Activated T-cell treated with anti-CD3 and anti-CD28 coated beads, Interleukin-2, amount 50 U/mL, for 72 hours (primary cell): ENCODE measurements at places on chromosomes 12 and 14. TPM values are rescaled to one million over a fixed set of nuclear protein-coding genes. Genes with fewer than 3 reads are reported as not detected.
A peak's percentile ranks its signal among the peaks of the same experiment; 100 is the strongest.

Gene NEMP1
- 119 TPM for total RNA-seq

Gene TAS2R42
- not detected for total RNA-seq

Gene HOXC10
- not detected for total RNA-seq

Gene TSPAN19
- not detected for total RNA-seq

Gene RIPK3
- total RNA-seq: 11.0 TPM

Gene ABCD2
- 10.0 TPM for total RNA-seq

Gene ALG10B
- total RNA-seq: 14.7 TPM

Gene MYL2
- total RNA-seq: not detected

Gene LRP6
- total RNA-seq: 2.6 TPM

Gene GDF3
- not detected for total RNA-seq

- H3K4me3 ChIP-seq: no peak overlapping the region
- peaks cover 32% of the 10 kb centered on the region for H3K36me3 ChIP-seq
- H3K4me1 ChIP-seq: peaks cover 3% of the 10 kb centered on the region
- H3K27me3 ChIP-seq: no peaks in the 10 kb centered on the region
- H3K27ac ChIP-seq: no peak overlapping the region
- no peak for DNase-seq
Measured at GRCh38 chr12:31922341-31923062, 36.7 kb upstream of the RESF1 start.

- peak; percentile 53 for DNase-seq
- H3K36me3 ChIP-seq: peaks cover 5% of the 10 kb centered on the region
- peak overlapping the region; percentile 100 for H3K4me3 ChIP-seq
- peaks cover 26% of the 10 kb centered on the region for H3K27me3 ChIP-seq
- peak overlapping the region; percentile 96 for H3K27ac ChIP-seq
Measured at GRCh38 chr12:27333403-27334009, 870 bp downstream of the BMAL2 start.

DNA sequence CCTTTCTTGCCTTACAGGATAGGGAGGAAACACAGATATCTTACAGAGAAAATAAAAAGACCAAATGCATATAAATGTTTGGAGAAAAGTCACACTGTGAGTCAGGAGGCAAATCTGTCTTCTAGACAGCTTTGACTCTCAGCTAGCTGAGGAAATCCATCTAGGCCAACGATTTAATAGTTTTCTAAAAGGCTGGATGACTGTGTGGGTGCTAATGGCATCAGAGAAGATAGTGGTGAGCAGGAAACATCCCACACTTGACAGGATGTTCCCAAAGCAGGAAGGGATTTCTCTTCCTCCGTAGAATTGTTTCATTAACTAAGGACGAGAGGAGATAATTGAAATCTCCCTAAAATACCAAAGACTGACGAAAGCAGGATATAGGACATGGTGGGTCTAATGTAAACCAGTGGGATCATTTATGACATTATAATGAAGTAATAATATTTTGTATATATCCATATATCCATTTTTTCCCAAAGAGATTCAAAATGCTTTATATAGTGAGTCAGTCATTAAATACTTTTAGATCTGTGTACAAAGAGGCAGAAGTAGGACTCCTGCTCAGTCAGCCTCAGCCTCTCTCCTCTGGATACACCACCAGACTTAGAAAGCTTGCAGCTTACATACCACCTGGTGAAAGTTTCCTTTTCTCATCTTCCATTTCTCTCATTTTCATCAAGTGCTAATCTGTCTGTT is 44.3 kb upstream of the PSMA6 start:
- H3K27ac ChIP-seq: no peak overlapping the region
- peaks cover 2% of the 10 kb centered on the region for H3K36me3 ChIP-seq
- H3K4me3 ChIP-seq: no peak overlapping the region
- peaks cover 7% of the 10 kb centered on the region for H3K4me1 ChIP-seq
- H3K27me3 ChIP-seq: no peaks in the 10 kb centered on the region

- H3K4me1 ChIP-seq: peaks cover 86% of the 10 kb centered on the region
- DNase-seq: no peak
- peaks cover 2% of the 10 kb centered on the region for H3K36me3 ChIP-seq
- H3K4me3 ChIP-seq: peak overlapping the region; percentile 94
Measured at GRCh38 chr12:124920353-124920935, 6.0 kb upstream of the UBC start.

GRCh38 chr14:103890821-103891666 is 37.2 kb upstream of the TDRD9 start:
- no peaks in the 10 kb centered on the region for H3K36me3 ChIP-seq
- no peaks in the 10 kb centered on the region for H3K27me3 ChIP-seq
- DNase-seq: no peak
- no peak overlapping the region for H3K4me3 ChIP-seq

DNA sequence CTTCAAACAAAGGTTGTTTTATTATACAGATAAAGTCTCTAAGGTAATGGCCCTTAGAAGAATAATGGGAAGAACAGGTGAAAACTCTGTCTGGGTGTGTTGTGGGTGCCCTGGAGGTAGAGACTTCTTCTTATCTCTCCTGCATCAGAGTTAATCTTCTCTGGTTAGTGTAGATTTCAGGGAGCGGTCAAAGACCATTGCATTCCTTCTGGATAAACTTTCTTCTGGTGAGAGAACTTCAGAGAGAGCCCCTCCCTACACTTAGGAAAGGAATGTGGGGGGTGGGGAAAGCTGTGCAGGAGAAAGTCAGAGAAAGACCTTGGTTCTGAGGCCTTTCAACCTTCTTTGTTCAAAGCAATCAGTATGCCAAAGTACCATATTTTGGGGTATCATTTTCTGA is 658.5 kb downstream of the DIO2 start:
- no peaks in the 10 kb centered on the region for H3K4me1 ChIP-seq
- no peak overlapping the region for H3K27ac ChIP-seq
- H3K36me3 ChIP-seq: no peaks in the 10 kb centered on the region
- DNase-seq: no peak
- no peak overlapping the region for H3K4me3 ChIP-seq
- H3K27me3 ChIP-seq: no peaks in the 10 kb centered on the region

DNA sequence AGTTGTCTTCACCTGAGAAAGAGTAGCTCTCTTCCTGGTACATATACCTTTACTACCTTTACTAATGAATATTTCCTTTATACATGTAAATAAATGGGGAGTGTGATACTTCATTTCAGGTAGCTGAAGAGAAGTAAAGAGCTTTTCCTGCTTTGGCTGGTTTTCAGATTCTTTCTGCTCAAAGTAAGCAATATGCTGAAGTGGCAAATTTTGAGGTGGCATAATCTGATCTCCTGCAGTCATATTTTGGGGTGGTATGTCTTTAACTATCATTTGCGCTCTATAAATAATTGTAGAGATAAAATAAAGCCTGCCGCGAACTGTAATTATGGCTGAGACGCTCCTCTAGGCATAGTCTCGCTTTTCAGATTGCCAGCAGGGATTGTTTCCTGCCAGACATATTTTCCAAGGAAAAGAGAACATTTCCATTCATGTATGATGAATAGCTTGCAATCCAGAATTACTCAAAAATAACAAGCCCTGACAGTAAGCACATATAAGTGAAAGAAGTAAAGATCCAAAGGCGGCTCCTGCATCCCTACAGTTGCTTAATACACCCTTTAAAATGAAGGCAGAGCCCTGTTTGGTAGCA is 200.7 kb downstream of the C12orf50 start:
- no peak overlapping the region for H3K27ac ChIP-seq
- H3K4me1 ChIP-seq: no peaks in the 10 kb centered on the region
- H3K36me3 ChIP-seq: no peaks in the 10 kb centered on the region
- no peaks in the 10 kb centered on the region for H3K27me3 ChIP-seq

- DNase-seq: peak; percentile 63
- no peaks in the 10 kb centered on the region for H3K27me3 ChIP-seq
- H3K4me3 ChIP-seq: peak overlapping the region; percentile 89
- H3K4me1 ChIP-seq: peaks cover 54% of the 10 kb centered on the region
- H3K36me3 ChIP-seq: peaks cover 22% of the 10 kb centered on the region
Measured at GRCh38 chr12:57519796-57520052, 590 bp downstream of the DDIT3 start.

- no peak overlapping the region for H3K27ac ChIP-seq
- H3K27me3 ChIP-seq: no peaks in the 10 kb centered on the region
- no peak overlapping the region for H3K4me3 ChIP-seq
- DNase-seq: no peak
Measured at GRCh38 chr14:95197551-95197950, 40.2 kb upstream of the DICER1 start.

GRCh38 chr14:56129933-56130332 is 11.7 kb downstream of the PELI2 start:
- peaks cover 42% of the 10 kb centered on the region for H3K4me1 ChIP-seq
- H3K36me3 ChIP-seq: no peaks in the 10 kb centered on the region
- peaks cover 2% of the 10 kb centered on the region for H3K27me3 ChIP-seq
- no peak overlapping the region for H3K4me3 ChIP-seq
- H3K27ac ChIP-seq: no peak overlapping the region
